ENCODE measurements at places on chromosomes 7 and 10. TPM values are rescaled to one million over a fixed set of nuclear protein-coding genes. Genes with fewer than 3 reads are reported as not detected.

The ECHDC3 gene
- total RNA-seq = 26.3 TPM

The LOXL4 gene
- total RNA-seq = 5.4 TPM

The MRLN gene
- total RNA-seq = not detected

The TRIM50 gene
- total RNA-seq = not detected

The PRKCQ gene
- 4.5 TPM for total RNA-seq

DNA sequence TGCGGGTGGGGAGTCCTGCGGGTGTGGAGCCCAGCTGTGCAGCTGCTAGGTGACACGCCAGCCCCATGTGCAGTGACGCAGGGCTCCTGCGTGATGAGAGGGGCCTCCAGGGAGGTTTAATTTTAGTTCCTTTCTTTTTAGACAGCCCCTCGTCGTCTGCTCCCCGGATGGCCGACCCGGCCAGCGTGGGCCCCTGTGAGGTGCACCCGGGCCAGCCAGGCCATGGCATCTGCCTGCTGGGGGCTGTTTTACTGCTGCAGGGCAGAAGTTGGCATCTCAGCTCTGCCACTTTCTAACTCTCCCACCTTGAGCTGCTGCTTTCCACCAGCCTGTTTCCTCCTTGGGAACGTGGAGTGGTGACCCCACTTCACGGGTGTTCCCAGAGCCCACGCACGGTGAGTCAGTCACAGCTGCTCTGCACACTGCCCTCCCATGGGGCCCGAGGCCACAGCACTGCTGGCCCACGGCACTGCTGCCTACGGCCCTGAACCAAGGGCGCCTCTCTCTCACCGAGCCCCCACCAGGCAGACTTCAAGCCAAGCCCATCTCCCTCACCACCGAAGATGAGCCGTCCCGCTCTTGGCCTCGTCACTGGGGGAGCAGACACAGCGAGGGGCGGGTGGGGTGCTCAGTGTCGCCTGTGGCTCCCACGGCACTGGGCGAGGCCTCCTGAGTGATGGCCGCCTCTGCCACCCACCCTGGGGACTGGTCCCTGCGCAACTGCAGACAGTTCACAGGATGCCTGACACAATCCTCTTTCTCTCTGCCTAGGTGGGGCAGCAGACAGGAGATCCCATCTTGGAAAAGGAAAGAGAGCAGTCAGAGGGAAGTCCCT is 21.3 kb downstream of the CYP2W1 start:
- DNase-seq = no peak

DNA sequence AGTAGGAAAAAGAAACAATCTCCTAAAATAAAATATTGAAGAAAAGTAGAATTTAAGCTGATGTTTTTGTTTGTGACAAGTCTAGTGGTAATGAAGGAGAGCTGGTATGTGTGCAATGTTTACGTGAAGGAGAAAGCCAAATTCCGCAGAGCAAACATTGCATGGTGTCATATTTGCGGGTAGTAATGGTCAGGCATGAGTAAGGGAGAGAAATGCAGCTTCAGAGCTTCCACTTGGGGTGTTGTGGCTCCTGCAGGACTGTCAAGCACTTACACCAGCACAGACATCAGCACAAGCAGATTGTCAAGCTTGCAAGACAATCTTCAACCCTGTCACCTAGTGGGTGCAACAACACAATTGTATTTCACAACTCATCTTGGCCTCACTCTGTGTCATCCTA is 136.5 kb upstream of the ETV1 start:
- DNase-seq = peak; percentile 15

- DNase-seq = no peak
Measured at GRCh38 chr7:142815134-142815533, 39.7 kb upstream of the EPHB6 start.

DNA sequence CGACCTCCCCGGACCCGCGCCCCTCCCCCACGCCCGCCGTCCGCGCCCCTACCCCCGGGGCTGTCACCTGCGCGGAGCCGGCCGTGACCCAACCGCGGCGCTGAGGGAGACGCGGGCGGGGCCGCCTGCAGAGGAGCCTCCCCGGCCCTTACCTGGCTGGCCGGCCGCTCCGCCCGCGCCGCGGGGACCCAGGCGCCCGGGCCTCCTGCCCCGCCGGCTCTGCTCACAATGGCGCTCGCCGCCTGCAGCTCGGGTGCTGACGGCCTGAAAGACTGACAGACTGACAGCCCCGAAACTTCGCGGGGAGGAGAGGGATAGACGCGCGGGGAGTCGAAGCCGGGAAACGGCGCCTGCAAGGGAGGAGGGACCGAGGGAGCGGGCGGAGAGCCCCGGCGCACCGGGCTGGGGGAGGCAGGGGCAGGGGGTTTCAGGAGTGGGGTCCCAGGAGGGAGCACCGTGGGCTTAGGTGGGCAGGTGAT is 393 bp downstream of the ZNF467 start:
- DNase-seq = no peak

DNA sequence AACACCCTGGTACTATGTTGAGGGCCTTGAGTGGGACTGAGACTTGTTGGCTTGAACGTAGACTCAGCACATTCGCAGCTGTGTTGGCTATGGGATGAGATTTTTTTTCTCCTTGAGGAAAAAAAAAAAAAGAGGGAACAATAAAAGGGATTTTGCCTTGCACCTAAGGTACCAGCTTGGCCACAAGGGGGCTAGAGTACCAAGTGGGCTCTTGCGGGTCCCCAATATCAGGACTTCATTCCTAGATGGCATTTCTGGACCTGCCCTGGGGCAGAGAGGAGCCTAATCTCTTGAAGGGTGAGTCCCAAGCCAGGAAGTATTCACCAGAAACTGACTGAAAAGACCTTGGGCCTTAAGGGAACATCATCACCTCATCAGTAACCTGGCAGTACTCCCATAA is 1083.6 kb upstream of the PHF14 start:
- DNase-seq = no peak

- DNase-seq = no peak
Measured at GRCh38 chr7:131031099-131031868, 296.4 kb upstream of the MKLN1 start.

DNA sequence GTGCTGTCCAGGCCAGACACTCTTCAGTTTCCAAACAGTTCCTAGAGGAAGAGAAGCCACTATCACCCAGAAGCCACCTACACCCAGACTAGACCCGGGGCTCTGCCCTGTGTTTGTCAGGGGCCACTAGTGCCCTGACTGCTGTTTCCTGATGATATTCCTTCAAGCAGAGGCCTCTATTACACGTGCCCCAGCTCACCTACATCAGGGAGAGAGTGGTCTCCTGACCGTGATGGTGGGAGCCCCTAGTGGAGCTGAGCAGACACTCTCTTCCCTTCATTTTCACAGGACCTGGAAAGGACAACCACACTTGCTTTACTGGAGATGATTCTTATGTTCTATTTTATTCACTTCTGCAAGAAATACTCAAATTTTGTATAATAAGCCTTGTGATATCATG is 9.2 kb downstream of the ZNF394 start:
- no peak for DNase-seq

GRCh38 chr7:5492020-5492635 is 68.5 kb upstream of the TNRC18 start:
- no peak for DNase-seq

GRCh38 chr7:84629216-84629615 is 434.6 kb upstream of the SEMA3A start:
- DNase-seq = no peak

GRCh38 chr7:37320848-37321468 is 127.7 kb downstream of the ELMO1 start:
- no peak for DNase-seq

DNA sequence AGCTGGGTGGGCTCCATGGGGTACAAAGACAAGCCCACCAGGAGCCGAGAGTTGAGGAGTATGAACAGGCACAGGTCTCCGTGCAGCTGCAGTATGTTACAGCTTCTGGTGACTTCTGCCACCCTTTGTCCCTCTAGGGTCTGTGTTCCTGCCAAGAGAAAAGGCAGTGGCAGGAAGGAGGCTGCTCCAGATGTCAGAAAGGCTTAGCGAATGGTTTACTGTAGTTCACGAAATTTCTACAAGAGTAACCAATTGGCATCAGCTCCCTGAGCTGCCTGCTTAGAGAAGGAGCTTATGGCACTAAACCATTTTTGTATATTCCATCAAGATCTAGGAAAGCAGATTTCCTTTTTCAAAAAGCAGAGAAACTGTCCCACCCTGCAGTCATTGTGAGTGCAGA is 48.2 kb upstream of the TMEM72 start:
- DNase-seq = no peak

Data from epithelial cell of proximal tubule (primary cell).